Fibroblast of skin of scalp (primary cell): ENCODE measurements at places on chromosomes 2 and 18.

- DNase-seq = no peak
These were observed 522.5 kb upstream of the ID2 start for GRCh38 chr2:8159211-8159965.

DNA sequence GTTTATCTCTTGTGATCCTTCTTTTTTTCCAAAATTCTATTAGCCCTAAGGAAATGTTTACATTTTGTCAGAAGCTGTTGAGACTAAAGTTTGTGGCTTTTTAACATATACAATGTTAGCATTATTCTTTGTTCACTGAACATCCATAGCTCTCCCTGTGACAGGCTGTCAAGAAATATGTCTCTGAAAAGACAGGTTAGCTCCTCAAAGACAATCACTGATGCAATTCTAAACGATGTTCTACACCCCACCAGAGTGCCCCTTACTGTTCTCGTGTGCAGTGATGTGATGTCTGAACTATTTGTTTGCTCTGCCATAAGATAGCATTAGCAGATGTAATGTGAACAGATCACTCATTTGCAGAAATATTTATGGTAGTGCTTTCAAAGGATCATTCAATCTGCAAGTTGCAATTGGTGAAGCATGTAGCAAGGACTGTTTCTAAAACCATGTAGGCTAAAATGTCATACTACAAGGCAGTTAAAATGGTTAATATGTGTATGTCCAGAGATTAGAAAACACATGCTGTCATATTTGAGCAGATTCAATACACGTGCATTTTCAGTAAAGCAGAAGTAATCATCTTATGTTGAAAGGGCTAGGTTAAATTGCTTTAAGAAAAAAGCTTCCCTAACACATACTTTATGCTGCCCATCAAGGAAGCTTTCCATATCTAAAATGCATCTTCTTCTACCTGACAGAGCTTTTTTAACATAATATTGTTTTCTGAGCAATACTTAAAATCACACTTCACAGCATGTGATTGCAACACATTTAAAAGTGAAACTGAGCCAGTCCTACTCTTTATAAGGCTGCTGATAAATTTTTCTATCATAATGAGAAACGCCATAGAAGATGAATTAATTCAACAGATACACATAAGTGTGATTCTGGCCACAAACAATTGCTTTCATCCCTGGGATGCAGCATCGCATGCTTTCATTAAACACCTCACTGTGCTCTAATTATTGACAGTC is 285.7 kb upstream of the UBE2E3 start:
- DNase-seq = no peak

GRCh38 chr18:75625966-75626365 is 198.5 kb upstream of the SMIM21 start:
- DNase-seq = no peak

DNA sequence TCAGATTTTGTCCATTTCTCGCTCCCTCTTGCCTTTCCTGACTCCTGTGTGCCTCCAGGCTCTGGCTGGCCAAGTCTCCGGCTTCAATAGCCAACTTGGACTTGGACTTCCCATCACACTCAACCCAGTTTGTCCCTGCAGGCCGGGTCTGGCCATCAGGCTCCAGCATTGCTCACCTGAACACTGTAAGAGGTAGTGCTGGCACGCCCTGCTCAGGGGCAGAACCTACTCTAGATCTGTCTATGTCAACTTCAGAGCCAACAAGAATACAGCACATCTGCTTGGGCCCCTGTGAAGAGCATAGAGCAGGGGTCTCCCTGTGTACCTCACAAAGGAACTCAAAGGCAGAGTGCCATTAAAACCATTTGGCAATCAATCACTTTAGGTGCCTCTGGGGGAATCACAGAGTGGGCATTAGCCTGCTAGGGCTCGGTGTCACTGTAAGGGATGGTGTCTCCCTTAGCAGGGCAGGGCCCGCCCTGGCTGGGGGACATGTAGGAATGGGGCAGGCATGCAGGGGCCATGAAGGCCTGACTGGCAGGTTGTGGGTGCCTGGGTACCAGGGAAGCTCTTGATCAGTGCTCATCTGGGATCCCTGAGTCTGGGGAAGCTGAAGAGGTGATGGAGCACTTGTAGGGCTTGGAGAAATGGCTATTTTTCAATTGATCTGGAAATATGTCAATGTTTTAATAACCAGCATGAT is 325.9 kb downstream of the CLIP4 start:
- no peak for DNase-seq

DNA sequence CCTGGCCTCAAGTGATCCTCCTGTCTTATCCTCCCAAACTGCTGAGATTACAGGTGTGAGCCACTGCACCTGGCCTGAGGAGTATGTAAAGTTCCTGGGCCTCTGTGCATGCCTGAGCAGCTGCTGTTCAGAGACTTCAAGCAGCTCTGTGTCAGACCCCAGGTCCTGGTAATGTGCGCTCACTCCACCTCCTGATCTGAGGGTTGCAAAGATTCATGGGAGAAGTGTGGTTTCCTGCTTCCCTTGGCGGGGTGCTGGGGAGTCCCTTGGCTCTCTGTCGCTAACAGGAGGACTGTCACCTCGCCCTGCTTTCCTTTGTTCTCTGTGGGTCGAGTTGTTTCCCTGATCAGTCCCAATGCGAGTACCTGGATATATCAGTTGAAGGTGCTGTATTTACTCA is 8.6 kb upstream of the IL36A start:
- no peak for DNase-seq

DNA sequence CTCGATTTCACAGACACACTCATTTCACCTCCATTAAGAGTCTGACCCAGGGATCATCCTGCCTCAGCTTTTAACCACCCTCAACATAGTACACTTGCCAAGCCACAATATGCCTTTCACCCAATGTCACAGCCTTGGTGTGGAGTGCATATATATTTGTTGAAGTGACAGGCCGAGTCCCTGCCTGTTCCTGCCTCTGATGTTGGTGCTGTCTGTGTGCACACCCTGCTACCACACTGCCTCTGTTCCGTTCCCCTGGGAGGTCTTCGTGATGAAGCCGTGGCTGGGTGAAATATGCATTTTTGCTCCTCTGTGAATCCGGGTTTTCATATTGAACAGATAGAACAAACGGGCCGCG is 90.3 kb downstream of the RNF144A start:
- no peak for DNase-seq

DNA sequence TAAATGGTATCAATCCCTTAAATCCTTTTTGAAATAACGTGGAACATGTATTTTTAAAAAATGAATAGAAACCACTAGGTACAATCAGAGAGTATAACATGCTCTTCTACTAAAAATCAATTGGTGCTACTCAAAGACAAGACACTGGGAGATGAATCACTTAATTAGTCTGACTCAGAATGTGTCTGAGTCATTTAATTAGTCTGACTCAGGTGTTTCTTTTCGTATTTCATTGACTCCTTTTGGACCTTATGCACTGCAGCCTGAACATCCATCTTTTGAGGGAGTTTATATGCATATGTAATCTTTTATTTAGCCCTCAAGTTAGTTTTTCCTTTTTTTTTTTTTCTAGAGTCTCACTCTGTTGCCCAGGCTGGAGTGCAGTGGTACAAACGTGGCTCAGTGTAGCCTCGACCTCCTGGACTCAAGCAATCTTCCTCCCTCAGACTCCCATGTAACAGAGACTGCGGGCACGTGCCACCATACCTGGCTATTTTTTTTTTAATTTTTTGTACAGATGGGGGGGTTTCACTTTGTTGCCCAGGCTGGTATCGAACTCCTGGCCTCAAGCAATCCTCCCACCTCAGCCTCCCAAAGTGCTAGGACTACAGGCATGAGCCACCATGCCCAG is 26.5 kb downstream of the PPP4R3B start:
- peak; percentile 47 for DNase-seq

- DNase-seq = no peak
These were observed 169.1 kb downstream of the RPIA start for GRCh38 chr2:88860421-88861075.

- peak; percentile 76 for DNase-seq
These were observed 91.8 kb downstream of the CABLES1 start for GRCh38 chr18:23226930-23227725.

- no peak for DNase-seq
These were observed 46.8 kb upstream of the RTN4 start for GRCh38 chr2:55097082-55097460.

- DNase-seq = no peak
These were observed 49.3 kb downstream of the DNMT3A start for GRCh38 chr2:25292408-25292807.

DNA sequence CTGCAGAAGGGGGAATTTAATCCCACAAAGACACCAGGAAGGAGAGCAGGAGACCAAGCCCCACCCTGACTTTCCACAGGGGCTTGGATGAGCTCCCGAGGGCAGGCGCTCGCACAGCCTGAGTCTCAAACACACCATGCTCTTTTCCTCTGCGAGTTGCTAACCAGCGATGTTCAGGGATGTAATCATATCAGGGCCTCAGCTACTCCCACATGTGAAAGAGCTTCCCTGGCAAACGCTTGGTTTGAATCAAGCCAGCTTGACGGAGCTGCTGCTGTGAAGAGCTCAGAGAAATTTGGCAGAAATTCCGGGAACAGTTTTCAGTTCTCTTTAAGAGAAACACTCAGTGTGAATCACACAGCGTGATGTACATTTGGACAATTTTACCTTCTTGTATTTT is 385.8 kb downstream of the GALR1 start:
- DNase-seq = no peak

- no peak for DNase-seq
These were observed 57.0 kb upstream of the HPCAL1 start for GRCh38 chr2:10245661-10246060.

- no peak for DNase-seq
These were observed 23.1 kb downstream of the CYP27C1 start for GRCh38 chr2:127196998-127197397.
